H1 (cell line): ENCODE measurements at places on chromosomes 6 and 20. TPM values are rescaled to one million over a fixed set of nuclear protein-coding genes. Genes with fewer than 3 reads are reported as not detected.

GRCh38 chr6:41470331-41471063, 75.7 kb upstream of the FOXP4 start:
- peaks cover 21% of the 10 kb centered on the region for H3K4me1 ChIP-seq
- DNase-seq = no peak
- H3K27me3 ChIP-seq = peaks cover 58% of the 10 kb centered on the region
- no peak overlapping the region for H3K27ac ChIP-seq
- peak overlapping the region; percentile 31 for H3K4me3 ChIP-seq
- no peaks in the 10 kb centered on the region for H3K36me3 ChIP-seq

Gene PCSK2
- total RNA-seq = 1.9 and 2.1 TPM in 2 replicates

DNA sequence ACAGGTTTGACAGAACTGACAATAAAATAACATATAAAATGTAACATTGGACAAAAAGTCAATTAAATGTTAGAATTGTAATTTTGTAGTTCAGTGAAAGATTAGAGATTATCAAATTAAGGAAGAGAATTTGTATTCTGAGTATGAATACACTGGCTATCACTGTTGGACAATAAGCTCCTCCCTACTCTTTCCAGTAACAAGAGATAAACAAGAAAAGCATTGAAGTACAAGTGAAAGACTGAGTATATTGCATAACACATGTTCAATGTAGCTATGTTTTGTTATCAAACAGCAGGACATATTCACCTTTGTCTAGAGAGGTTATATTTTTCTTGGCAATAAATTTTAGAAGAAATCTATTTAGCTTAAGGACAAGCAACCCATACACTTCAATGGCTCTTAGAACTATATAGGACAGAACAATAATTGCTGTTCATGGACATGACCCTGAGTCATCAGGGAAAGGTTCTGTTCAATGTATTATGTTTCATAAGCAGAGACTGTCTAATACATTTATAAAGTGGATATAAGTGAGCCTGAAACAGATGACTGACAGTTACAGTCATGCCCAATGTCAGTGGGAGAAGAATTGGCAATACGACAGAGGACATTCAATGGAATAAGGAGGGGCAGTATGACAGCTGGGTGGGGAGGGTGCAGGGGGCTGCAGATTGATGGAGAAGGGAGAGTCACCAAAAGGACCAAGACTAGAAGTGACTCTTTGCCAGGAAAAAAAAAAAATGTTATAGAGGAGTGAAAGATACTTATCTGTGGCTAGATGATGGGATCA, 520.4 kb downstream of the FRK start:
- DNase-seq = no peak
- H3K27ac ChIP-seq = no peak overlapping the region
- H3K36me3 ChIP-seq = no peaks in the 10 kb centered on the region
- H3K4me1 ChIP-seq = no peaks in the 10 kb centered on the region
- no peak overlapping the region for H3K4me3 ChIP-seq

- no peak overlapping the region for H3K4me3 ChIP-seq
- no peaks in the 10 kb centered on the region for H3K36me3 ChIP-seq
- H3K27ac ChIP-seq = no peak overlapping the region
- no peak for DNase-seq
Measured at GRCh38 chr6:42401613-42401951, 50.1 kb downstream of the TRERF1 start.

GRCh38 chr20:63702751-63703470, 4.9 kb downstream of the ARFRP1 start:
- H3K4me3 ChIP-seq = no peak overlapping the region
- H3K27ac ChIP-seq = no peak overlapping the region
- peaks cover 5% of the 10 kb centered on the region; the same call in 1 of the 2 replicates for H3K36me3 ChIP-seq
- no peak for DNase-seq

- H3K27ac ChIP-seq = no peak overlapping the region
- no peaks in the 10 kb centered on the region for H3K36me3 ChIP-seq
- H3K4me3 ChIP-seq = no peak overlapping the region
- DNase-seq = no peak
- no peaks in the 10 kb centered on the region for H3K4me1 ChIP-seq
Measured at GRCh38 chr6:17995414-17995813, 8.0 kb upstream of the KIF13A start.

- no peaks in the 10 kb centered on the region for H3K27me3 ChIP-seq
- peaks cover 2% of the 10 kb centered on the region for H3K4me1 ChIP-seq
- DNase-seq = no peak
- H3K27ac ChIP-seq = no peak overlapping the region
- H3K4me3 ChIP-seq = no peak overlapping the region
Measured at GRCh38 chr20:53718142-53719021, 124.7 kb upstream of the ZNF217 start.

Gene TNFRSF21
- 52.4 and 52.7 TPM in 2 replicates for total RNA-seq

GRCh38 chr20:62027116-62027515, 38.6 kb downstream of the TAF4 start:
- DNase-seq = no peak
- H3K27ac ChIP-seq = no peak overlapping the region
- no peaks in the 10 kb centered on the region for H3K36me3 ChIP-seq
- peaks cover 20% of the 10 kb centered on the region for H3K4me1 ChIP-seq

DNA sequence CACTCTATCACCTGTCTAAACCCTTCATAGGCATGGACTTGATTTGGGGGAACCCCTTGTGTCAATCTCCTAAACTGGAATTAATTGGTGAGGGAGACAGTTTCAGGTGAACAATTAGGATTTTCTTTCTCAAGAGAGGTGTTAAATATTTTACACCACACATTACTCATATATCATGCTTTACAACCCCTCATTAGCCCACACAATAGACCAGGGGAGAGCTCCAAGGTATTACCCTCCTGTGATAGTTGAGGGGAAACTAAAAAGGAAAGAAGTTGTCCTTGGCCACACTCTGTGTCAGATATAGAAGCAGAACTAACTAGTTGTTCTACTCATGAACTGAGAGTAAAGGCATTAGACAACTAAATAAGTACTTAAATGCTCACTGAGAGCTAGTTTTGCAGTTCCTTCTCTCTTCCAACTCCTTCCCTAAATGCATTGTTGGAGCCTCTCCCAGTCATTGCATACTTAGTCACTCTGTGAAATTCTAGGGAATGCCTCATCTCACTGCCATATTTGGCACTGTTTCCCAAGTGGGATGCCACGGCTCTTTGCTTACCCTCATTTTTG, 183.7 kb upstream of the CEP162 start:
- H3K36me3 ChIP-seq = no peaks in the 10 kb centered on the region
- no peaks in the 10 kb centered on the region for H3K27me3 ChIP-seq
- H3K4me3 ChIP-seq = no peak overlapping the region

Gene CD93
- total RNA-seq = 0.07 TPM in 1 of 2 replicates, not detected in the other

DNA sequence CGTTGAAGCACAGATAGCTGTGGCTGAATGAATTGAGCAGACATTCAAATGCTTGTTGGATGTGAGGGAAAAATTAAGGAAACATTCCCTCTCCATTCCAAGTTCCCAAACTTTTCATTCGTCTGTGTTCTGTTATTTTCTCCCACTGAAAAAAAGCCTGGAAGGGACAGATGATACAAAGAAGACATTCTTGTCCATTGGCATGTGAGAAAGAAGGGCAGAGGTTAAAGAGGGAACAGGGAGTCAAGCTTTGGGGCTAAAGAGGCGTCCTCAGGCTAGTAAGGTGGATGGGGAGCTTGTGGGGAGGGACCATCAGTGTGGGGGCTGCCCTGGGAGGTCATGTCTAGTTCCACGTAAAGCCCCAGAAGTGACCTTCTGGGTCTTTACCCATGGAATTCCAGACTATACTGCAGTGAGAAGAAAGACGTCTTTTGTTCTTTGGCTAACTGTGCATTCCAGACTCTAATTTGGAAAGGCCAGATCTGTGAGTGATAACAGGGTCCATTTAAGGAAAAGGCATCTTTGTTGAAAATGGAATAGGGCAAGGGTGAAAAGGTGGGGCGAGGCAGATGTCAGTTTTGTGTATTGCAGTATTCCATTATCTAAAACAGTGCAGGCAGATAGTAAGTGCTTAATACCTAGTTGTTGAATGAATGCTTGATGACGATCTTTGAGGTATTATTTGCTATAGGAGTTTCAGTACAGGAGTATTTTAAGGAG, 117.5 kb downstream of the SOX4 start:
- peaks cover 6% of the 10 kb centered on the region for H3K4me1 ChIP-seq
- no peak for DNase-seq
- H3K36me3 ChIP-seq = no peaks in the 10 kb centered on the region
- H3K27ac ChIP-seq = no peak overlapping the region

- no peak for DNase-seq
- H3K4me1 ChIP-seq = peaks cover 15% of the 10 kb centered on the region
- H3K27ac ChIP-seq = no peak overlapping the region
- peaks cover 41% of the 10 kb centered on the region for H3K36me3 ChIP-seq
Measured at GRCh38 chr6:44235269-44235668, 11.6 kb upstream of the HSP90AB1 start.
